ENCODE measurements at places on chromosomes 2 and 18.

DNA sequence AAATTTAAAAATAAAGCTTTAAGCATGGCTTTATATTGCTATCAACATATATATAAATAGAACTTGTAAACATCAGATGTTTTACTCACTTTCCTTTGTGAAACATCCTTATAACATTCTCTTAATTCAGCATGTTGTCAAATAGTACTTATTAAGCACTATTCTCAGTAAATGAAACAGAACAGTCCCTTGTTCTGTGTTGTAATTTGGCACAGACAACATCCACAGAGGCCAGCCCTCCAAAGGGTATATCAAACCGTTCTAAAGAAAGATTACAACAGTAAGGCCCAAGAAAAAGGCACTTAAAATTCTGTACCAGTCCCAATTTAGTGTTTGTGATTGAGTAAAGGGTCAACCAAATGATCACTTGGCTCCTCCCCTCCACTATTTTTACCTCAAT is 46.0 kb downstream of the GAREM1 start:
- no peak for DNase-seq

GRCh38 chr2:26305540-26305939 is 40.4 kb upstream of the SELENOI start:
- peak; percentile 4 for DNase-seq

DNA sequence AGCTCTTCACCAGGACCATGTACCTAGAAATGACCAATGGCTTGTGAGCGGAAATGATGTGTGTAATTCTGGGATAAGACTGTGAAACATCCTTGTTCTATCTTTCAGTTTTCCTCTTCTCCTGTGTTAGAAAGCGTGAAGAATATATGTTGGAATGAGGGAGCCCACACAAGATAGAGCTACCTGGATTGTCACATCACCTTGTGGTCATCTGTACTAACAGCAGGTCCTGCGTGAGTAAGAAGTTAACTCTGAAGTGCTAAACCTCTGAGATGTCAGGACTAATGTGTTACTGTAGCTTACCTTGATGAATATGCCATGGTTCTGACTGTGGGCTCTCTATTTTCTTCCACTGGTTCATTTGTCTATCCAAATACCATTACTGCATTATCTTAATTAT is 75.6 kb downstream of the FASTKD2 start:
- no peak for DNase-seq

DNA sequence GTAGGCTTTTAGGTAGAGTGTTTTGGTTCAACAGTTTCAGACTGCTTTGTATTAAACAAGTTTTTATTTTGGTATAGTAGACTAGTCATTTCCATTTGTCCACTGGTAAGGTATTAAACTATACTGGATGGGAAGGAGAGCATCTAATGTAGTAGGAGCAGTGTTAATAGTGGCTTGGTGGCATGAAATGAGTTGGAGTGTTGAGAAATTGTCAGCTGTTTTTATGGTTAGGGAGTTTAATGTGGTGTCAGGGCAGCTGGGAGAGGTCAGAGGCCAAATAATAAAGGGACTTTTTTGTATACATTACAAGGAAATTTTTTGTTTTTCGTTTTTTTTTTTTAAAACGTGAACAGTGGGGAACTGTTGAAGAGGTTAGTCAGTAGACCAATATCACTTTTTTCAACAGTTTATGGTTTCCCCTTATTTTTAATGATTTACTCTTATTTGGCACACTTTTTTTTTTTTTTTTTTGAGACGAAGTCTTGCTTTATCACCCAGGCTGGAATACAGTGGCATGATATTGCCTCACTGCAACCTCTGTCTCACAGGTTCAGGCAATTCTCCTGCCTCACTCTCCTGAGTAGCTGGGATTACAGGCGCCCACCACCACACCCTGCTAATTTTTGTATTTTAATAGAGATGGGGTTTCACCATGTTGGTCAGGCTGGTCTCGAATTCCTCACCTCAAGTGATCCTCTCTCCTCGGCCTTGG is 21.2 kb downstream of the ACTR3 start:
- DNase-seq = no peak

- peak; percentile 6 for DNase-seq
Observed at GRCh38 chr2:144078106-144078505, 441.8 kb downstream of the ZEB2 start.

- peak; percentile 76 for DNase-seq
Observed at GRCh38 chr2:177239932-177240630, 24.4 kb downstream of the NFE2L2 start.

- DNase-seq = no peak
Observed at GRCh38 chr2:230578106-230578505, 134.5 kb upstream of the CAB39 start.

DNA sequence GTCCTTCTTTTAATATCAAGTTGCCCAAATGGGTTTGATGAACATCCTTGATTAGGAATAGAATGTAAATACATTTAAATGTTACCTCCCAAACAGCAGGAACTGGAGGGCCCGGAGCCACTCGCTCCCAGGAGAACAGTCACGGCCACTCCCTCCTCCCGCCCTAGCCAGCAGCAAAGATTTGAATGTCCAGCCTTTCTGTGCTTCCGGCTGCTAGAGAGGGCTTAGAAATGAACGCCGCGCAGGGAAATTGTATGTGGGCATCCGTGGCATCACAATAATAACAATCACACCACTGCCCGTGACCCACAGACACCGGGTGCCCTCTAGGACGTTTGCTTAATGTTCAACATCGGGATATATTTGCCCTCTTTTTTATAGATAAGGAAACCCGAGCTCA is 164.9 kb upstream of the SALL3 start:
- no peak for DNase-seq

GRCh38 chr2:223071139-223071538 is 19.1 kb downstream of the KCNE4 start:
- no peak for DNase-seq

DNA sequence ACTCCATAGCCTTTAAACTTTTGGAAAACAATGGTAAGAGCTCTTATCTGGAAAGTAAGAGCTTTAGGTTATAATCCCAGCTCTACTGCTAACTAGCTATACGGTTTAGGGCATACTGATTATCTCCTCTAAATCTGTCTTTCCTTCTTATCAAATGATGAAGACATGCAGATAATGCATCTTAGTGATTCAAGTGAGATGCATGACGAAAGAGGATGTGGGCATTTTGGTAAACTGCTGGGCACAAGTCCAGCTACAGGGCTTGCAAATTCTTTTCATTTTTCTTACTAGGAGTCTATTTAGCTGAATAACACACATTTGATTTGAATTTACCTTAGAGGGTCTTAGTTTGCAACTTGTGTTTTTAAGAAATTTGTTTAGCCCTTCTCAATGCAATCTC is 1604.8 kb upstream of the ZEB2 start:
- no peak for DNase-seq

- no peak for DNase-seq
Observed at GRCh38 chr2:151878655-151879563, 50.7 kb upstream of the ARL5A start.

GRCh38 chr2:11659115-11659475 is 10.9 kb downstream of the NTSR2 start:
- DNase-seq = no peak

- no peak for DNase-seq
Observed at GRCh38 chr2:220575963-220576362, 948.5 kb downstream of the SLC4A3 start.

- DNase-seq = no peak
Observed at GRCh38 chr2:187009483-187010239, 160.7 kb upstream of the ZSWIM2 start.

DNA sequence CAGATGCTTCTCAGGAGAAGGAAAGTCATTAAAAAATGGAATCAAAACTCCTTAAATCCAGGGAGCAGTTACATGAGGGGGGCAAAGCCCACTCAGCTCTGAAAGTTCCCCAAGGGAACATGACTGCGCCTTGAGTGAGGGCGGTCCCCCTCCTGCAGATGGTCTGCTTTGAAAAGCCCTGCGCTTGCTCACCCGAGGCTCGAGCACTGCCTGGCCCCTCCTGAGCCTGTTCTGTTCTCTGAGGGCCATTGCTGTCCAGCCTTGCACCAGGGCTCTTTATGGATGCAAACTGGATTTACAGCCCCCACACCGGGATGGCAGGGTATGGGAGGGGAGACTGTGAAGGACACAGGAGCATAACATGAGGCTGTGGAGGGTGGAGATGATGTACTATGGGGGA is 37.8 kb upstream of the DNMT3A start:
- no peak for DNase-seq

GRCh38 chr2:120174963-120175581 is 48.1 kb downstream of the TMEM185B start:
- peak; percentile 56 for DNase-seq

DNA sequence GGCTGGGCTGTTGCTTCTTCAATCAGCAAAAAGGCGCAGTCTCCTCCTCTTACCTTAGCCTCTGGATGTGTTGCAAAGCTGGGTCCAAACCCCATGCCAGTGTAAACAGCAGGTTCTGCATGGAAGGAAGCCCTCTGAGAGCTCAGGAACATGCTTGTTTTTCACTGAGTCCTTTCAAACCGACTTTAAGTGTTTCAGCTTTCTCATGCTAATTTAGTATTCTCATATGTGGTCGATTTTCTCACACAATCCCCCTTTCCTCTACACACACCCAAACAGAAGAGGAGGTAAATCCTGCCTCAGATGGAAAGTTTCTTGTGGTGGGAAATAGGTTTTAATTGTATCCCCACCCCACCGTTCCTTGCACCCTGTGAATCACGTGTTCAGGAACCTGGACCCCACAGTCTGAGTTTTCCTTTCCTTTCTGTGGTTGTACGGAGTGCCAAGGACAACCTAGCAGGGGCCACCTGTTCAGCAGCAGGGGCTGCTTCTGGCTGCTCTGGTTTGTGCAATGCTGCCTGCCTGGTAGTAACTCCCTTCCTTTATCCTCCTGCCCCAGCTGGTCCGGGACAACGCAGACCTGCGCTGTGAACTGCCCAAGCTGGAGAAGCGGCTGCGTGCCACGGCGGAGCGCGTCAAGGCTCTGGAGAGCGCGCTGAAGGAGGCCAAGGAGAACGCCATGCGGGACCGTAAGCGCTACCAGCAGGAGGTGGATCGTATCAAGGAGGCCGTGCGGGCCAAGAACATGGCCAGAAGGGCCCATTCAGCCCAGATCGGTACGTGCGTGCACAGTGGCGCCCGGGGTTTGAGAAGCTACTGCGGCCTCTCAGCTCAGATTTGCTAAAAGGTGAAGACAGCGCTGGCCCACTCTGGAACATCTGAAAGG is 28.7 kb upstream of the LYPD6B start:
- DNase-seq = no peak

GRCh38 chr2:59654710-59655109 is 898.7 kb downstream of the BCL11A start:
- DNase-seq = peak; percentile 68

GRCh38 chr2:119387381-119388129 is 20.8 kb downstream of the DBI start:
- DNase-seq = peak; percentile 42

- peak; percentile 25 for DNase-seq
Observed at GRCh38 chr2:107932979-107933378, 53.3 kb upstream of the SLC5A7 start.

GRCh38 chr2:38370664-38371063 is 6.4 kb downstream of the ATL2 start:
- DNase-seq = no peak

DNA sequence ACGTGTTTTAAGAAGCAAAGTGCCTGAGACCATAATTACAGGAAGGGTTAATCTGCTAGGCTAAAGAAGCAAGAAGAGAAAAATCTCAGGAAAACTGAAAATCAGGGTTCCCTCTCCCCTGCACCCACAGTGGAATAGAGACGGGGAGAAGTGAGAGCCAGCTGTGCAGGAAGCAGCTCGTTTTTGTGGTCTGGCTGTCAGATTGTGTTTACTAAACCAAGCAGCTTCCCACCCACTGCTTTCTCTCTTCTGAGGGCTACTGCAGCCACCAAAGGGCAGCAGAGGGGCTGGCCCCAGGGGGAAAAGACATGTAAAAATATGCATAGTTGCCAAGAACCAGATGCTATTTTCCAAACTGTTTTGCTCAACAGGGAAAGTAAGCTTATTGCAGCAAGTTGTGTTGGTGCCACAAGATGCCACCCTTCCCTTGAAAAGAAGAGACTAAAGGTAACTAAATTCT is 72.6 kb upstream of the THUMPD2 start:
- peak; percentile 83 for DNase-seq

GRCh38 chr2:207819021-207819797 is 49.5 kb upstream of the FZD5 start:
- peak; percentile 39 for DNase-seq

DNA sequence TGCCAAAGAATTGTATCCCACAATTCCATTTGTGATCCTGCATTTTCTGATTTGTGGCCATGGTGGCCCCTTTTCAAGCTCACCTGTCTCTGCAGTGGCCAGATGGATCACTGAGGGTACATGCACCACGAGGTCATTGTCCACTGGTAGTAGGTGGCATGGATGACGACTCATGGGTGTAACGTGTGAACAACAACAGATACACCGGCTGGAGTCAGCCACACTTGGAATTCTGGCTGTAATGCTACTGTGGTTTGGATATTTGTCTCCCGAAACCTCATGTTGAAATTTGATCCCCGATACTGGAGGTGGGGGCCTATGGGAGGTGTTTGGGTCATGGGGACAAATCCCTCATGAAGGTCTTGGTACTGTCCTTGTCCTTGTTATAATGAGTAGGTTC is 102.2 kb upstream of the TAF1B start:
- no peak for DNase-seq

DNA sequence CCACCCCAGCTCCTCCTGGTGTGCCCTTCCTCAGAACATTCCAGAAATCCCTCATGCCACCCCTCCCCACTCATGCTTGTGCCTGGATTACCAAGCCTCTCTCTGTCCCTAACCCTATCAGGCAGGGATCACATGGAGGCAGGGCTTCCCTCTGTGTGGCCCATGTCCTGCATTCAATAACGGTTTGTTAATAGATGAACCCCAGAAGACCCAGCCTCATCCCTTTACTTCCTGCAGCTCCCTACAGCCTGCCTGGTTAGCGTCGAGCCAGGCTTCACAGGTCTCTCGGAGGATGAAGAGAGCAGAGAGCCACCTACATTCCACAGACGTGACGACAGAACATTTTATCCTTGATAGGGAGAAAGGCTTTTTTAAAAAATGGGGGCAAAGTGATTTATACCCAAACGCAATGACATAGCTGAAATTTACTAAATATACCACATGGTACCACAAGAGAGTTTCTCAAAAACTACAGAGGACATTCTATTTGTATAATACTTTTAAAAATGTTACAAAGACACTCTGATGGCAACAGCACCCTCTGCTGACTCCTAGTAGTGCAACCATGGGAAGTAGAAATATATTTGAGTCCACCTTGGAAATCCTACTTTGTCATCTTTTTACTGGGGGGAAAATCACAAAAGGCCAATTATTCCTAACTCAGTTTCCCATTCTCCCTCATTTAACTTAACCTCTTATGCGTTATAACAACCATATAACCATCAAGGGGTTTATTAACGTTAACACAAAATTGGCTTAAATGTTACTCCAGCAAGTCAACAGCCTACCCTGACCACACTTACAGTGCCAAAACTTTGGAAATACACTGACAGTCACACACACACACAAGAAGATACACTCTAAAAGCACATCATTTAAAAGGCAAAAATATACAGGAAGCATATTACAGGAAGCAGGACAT is 30.7 kb downstream of the FBXO15 start:
- peak; percentile 74 for DNase-seq

All from NCI-H69 (cell line).